ENCODE measurements at places on chromosomes 5 and 9.

DNA sequence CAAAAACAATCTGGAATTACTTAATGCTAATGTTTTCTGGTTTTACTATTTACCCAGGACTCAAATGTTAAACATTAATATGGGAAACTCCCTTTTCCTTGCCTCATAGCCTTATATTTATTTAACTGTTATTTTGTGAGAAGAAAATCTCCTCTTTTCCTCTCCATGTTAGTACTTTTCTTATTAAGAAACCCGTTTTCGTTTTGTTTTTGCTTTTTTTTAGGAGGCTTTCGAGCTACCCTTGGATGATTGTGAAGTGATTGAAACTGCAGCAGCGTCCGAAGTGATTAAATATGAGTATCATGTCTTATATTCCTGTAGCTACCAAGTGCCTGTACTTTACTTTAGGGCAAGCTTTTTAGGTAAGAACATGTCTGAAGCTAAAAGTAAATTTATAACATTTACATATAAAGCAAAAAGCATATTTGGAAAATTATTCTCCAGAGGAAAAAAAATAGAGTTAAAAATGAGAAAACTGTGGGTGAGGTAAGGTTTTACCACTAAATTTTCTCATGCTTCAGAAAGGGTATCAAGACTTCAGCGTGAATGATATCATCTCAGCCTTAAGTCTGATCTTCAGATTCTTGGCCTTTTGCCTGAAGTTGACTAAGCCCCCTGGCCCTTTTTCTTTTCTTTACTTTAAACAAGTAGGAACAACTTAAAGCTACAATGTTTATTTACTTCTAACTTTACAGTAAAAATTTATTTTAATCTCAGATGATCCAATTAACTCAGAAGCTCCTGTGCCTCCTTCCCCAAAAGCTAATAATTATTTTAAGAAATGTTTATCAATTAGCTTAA lies 113.8 kb downstream of the RPS23 start:
- H3K4me1 ChIP-seq, result no peaks in the 10 kb centered on the region
- no peak for DNase-seq
- no peaks in the 10 kb centered on the region for H3K27me3 ChIP-seq
- H3K4me3 ChIP-seq, result no peak overlapping the region

GRCh38 chr5:62578540-62578939 lies at the start of gene LRRC70:
LRRC70 (plus strand) TSS chr5:62578819; CDS start chr5:62579439, 620 bp downstream.
- peak; percentile 84 for DNase-seq
- peaks cover 22% of the 10 kb centered on the region for H3K4me1 ChIP-seq
- no peak within 1 kb of the TSS for H3K4me3 ChIP-seq
- H3K27me3 ChIP-seq, result no peaks in the 10 kb centered on the region
- H3K27ac ChIP-seq, result peak within 1 kb of the TSS; percentile 20
- H3K36me3 ChIP-seq, result no peaks in the 10 kb centered on the region

GRCh38 chr9:118985851-118986250 lies 383.4 kb downstream of the BRINP1 start:
- H3K27ac ChIP-seq, result no peak overlapping the region
- no peaks in the 10 kb centered on the region for H3K4me1 ChIP-seq
- H3K36me3 ChIP-seq, result no peaks in the 10 kb centered on the region
- H3K4me3 ChIP-seq, result no peak overlapping the region

GRCh38 chr9:27367175-27367798 lies 70.3 kb upstream of the EQTN start:
- DNase-seq, result no peak
- H3K4me3 ChIP-seq, result no peak overlapping the region
- peaks cover 5% of the 10 kb centered on the region for H3K4me1 ChIP-seq
- no peak overlapping the region for H3K27ac ChIP-seq
- no peaks in the 10 kb centered on the region for H3K36me3 ChIP-seq

DNA sequence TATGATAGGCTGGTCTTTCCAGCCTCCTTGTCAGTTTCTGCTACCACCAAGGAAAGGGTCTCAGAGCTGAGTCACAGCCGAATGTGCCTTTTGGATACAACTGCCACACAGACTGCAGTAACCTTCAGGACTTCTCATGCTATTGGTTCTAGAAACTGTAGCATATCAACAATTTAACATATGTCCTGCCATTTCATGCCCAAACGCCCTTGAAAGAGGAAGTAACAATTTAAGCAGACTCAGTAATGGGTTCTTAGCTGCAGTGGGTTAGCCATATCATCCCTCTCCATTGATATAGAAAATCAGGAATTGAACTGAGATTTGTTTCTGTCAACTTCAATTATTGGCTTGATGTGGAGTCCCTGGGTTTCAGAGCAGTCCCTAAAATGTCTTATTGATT lies 4.1 kb upstream of the CLK4 start:
- DNase-seq, result no peak
- H3K36me3 ChIP-seq, result no peaks in the 10 kb centered on the region
- no peak overlapping the region for H3K4me3 ChIP-seq
- H3K27me3 ChIP-seq, result no peaks in the 10 kb centered on the region
- peaks cover 6% of the 10 kb centered on the region for H3K4me1 ChIP-seq
- H3K27ac ChIP-seq, result no peak overlapping the region

GRCh38 chr9:8632493-8632892 lies 832.9 kb upstream of the DMAC1 start:
- no peaks in the 10 kb centered on the region for H3K27me3 ChIP-seq
- no peak overlapping the region for H3K27ac ChIP-seq
- DNase-seq, result no peak
- H3K36me3 ChIP-seq, result no peaks in the 10 kb centered on the region
- H3K4me3 ChIP-seq, result no peak overlapping the region

GRCh38 chr5:65969539-65970393 lies 43.4 kb downstream of the ERBIN start:
- no peaks in the 10 kb centered on the region for H3K27me3 ChIP-seq
- DNase-seq, result no peak
- H3K27ac ChIP-seq, result no peak overlapping the region
- H3K4me3 ChIP-seq, result no peak overlapping the region

DNA sequence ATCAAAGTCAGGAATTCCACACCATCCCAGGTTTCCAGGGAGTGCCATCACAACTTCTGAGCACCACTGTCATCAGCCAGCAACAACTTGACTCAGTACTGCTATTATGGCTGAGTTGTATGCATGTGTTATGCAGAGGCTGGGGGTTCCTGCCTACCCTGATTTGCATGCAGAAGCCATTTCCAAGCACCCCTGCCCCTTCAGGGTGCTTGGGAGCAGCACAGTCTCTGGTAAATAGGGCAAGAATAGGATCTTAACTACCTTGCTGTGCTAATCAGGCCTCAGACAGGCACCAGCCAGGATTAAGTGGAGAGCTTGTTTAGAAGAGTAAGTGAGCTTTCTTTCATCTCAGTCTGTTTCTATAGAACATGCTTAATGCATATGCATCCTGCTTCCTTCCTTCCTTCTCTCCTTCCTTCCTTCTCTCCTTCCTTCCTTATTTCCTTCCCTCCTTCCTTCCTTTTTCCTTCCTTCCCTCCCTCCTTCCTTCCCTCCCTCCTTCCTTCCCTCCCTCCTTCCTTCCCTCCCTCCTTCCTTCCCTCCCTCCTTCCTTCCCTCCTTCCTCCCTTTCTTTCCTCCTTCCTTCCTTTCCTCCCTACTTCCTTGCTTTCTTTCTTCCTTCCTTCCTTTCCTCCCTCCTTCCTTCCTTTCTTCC lies 175.7 kb downstream of the FRMD3 start:
- no peaks in the 10 kb centered on the region for H3K4me1 ChIP-seq
- H3K27ac ChIP-seq, result no peak overlapping the region

DNA sequence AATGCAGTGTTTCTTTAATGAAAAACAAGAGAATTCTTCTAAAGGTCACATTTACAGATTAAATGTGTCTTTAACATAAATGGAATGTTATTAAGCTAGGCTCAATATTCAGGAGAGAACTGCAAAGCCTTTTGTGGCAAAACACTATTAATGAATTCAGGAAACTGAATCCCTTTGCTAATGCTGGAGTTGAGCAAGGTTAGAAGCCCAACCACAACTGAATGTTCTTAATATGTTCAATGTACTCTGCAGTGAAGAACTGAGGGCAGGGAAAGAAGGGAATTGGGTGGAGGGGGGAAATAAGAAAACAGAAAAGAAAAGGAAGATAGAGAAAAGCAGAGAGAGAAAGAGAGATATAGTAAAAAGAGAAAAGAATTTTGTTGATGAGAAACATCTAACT lies 276.7 kb upstream of the TMEM161B start:
- no peaks in the 10 kb centered on the region for H3K27me3 ChIP-seq
- H3K36me3 ChIP-seq, result no peaks in the 10 kb centered on the region
- H3K27ac ChIP-seq, result no peak overlapping the region
- no peak for DNase-seq

DNA sequence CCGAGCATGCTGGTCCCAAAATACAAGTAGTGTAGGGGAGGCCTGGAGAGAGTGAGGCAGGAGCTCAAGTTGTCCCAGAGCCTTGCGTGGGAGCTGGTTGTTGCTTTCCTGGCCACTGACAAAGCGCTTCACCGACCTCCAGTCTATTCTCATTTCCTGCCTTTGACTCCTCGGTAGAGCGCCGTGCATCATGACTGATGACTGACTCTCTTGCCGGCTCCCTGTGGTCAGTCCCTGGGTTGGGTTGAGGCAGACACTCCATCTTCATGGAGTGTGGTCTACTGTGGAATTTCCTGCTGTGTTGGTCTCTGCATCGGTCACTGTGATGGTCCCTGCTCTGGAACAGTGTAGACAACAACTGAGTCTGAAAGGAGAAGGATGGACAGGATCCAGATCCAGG lies 175.1 kb upstream of the S1PR3 start:
- no peak for DNase-seq
- no peaks in the 10 kb centered on the region for H3K4me1 ChIP-seq
- H3K36me3 ChIP-seq, result no peaks in the 10 kb centered on the region

DNA sequence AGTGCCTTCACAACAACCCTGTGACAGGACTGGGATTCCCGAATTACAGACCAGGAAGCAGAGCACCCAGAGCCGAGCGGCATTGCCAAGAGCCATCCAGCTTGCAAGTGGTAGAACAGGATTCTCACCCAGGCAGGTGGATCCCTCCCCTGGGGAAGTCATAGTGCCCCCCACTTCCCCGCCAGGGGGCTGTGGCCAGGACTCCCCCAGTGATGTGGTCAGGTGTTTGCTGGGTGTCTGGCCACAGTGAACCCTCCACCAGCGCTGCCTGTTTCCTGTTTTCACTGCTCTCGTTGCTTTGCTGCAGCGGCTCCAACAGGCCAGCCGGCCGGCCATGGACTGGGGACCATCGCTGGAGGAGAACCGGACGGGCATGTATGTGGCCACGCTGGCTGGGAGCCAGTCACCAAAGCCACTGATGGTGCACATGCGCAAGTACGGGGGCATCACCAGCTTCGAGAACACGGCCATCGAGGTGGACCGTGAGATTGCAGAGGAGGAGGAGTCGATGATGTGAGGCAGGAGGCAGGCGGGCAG lies 19.3 kb downstream of the SLC6A7 start:
- H3K27ac ChIP-seq, result no peak overlapping the region
- DNase-seq, result peak; percentile 5
- no peak overlapping the region for H3K4me3 ChIP-seq
- no peaks in the 10 kb centered on the region for H3K36me3 ChIP-seq
- no peaks in the 10 kb centered on the region for H3K27me3 ChIP-seq
- H3K4me1 ChIP-seq, result peaks cover 9% of the 10 kb centered on the region

DNA sequence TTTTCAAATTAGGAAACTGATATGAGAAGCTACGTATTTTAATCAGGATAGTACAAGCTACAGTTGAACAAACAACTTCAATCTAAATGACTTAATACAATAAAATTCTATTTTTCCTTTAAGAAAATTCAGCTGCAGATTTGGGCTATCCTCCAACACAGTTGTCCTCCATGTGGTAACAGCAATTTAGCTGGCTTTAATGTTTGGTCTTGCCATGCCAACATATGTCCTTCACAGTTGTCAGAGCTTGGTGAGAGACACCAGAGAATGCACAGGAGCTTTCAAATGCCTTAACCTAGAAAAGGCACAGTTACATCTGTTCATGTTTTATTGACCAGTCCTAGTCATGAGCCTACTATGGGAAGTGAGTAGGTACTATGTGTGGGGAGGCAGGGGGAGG lies 10.8 kb downstream of the FAM174A start:
- H3K27me3 ChIP-seq, result no peaks in the 10 kb centered on the region
- no peak overlapping the region for H3K4me3 ChIP-seq
- DNase-seq, result no peak
- H3K36me3 ChIP-seq, result no peaks in the 10 kb centered on the region

DNA sequence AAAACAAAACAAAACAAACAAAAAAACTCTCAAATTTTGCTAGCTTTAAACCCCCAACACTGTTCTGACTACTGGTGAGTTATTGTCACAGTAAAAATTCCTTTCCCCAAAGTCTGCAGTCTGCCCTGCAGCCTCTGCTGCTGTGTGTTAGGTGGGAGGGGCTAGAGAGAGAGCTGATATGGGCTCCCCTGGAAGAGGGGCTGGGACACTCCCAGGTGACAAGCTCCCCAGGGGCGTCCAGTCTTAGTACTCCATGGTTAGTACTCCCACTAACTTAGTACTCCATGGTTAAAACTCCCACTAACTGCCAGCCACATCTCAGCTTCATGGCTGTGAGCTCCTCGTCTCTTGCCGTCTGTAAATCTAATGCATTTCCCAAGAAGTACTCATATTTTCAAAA lies 191.9 kb downstream of the FANCC start:
- H3K27me3 ChIP-seq, result no peaks in the 10 kb centered on the region
- H3K4me3 ChIP-seq, result no peak overlapping the region
- H3K27ac ChIP-seq, result no peak overlapping the region

- H3K27ac ChIP-seq, result no peak overlapping the region
- peaks cover 6% of the 10 kb centered on the region for H3K4me1 ChIP-seq
- no peaks in the 10 kb centered on the region for H3K27me3 ChIP-seq
- H3K36me3 ChIP-seq, result no peaks in the 10 kb centered on the region
- DNase-seq, result peak; percentile 42
Measured at GRCh38 chr5:176578391-176578808, 29.3 kb downstream of the CDHR2 start.

DNA sequence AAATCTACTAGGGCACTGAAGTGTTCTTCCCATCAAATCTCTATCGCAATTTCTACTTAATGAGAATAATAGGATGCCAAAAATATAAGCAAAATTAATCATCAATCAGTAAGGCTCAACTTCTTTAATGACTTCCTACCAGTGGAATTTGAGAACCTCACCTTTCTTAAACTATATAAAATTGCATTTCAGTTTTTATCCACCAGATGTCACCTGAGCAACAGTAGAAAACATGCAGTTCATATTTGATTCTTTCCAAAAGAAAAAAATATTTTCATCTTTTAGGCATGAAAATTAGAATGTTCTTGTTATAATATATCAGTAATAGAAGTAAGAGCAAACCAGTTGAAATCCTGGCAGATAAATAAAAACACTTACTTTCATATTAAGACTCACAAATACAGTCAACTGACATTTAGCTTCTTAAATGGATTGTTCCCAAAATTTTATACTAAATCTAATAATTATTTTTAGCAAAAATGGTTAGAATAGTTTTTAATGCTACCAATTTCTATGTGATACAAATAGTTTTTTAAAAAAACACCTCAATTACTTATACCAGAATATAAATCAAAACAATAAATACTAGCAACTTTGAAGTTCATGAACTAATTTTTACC lies 13.4 kb upstream of the CCDC112 start:
- H3K4me1 ChIP-seq, result no peaks in the 10 kb centered on the region
- peak; percentile 52 for DNase-seq
- no peak overlapping the region for H3K27ac ChIP-seq
- H3K36me3 ChIP-seq, result no peaks in the 10 kb centered on the region
- H3K4me3 ChIP-seq, result no peak overlapping the region
- peaks cover 3% of the 10 kb centered on the region for H3K27me3 ChIP-seq
